Stimulated activated CD4-positive, alpha-beta T cell treated with anti-CD3 and anti-CD28 coated beads, Interleukin-4, amount 100 ng/mL, for 24 hours (primary cell): ENCODE measurements at places on chromosomes 7 and 10.

- no peak for DNase-seq
Measured at GRCh38 chr10:95477175-95477520, 84.0 kb downstream of the SORBS1 start.

DNA sequence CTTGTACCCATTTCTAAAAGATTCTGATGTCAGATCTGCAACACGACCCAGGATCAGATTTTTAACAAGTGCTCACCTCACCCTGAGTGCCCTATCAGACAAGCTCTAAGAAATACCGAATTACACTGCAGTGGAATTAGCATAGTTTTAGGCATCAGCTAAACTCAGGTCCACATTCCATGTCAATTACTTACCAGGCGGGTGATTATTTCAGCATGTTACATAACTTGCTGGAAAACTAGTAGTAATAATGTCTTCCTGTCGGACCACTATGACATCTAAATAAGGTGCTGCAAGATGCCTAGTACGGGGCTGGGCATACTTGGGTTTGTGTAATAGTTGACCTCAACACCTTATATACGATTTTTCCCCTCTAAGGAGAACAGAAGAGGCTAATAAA is 21.0 kb downstream of the TRIL start:
- no peak for DNase-seq

DNA sequence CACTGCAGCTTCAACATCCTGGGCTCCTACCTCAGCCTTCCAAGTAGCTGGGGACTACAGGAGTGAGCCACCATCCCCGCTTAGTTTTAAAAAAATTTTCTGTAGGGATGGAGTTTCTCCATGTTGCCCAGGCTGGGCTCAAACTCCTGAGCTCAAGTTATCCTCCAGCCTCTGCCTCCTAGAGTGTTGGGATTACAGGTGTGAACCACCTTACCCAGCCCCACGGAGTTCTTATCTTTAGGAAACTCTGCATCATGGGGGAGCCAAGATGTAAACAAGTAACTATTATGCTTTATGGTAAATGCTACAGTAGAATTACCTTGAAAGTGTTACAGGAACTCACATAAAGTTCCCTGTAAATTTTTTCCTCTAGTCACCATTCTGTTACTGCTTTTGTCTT is 65.3 kb downstream of the PHTF2 start:
- DNase-seq, result no peak

- DNase-seq, result no peak
Measured at GRCh38 chr10:60823324-60823723, 45.0 kb downstream of the CDK1 start.

DNA sequence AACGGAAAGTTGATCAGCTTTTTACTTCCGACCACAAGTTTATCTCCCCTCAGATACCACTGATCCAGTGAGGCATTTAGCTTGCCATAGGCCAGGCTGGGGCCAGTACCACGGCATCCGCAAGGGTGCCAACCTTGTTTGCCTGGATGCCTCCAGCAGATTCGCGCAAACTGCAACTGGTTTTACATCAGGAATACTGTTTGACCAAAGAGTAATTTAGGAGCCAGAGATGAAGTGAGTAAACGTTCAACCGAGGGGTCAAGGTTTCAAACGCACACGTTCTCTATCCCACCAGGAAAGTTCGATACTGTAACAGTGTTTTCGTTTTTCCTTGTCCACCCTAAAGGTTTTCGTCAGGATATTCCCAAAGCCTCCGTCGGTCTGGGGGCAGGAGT is 266 bp upstream of the MDFIC start:
- DNase-seq, result peak; percentile 31

GRCh38 chr10:132136689-132137088 is 50.1 kb upstream of the DPYSL4 start:
- no peak for DNase-seq

- no peak for DNase-seq
Measured at GRCh38 chr10:75280236-75280635, 44.5 kb upstream of the COMTD1 start.

GRCh38 chr7:68009716-68010115 is 1013.1 kb downstream of the TYW1 start:
- DNase-seq, result no peak

DNA sequence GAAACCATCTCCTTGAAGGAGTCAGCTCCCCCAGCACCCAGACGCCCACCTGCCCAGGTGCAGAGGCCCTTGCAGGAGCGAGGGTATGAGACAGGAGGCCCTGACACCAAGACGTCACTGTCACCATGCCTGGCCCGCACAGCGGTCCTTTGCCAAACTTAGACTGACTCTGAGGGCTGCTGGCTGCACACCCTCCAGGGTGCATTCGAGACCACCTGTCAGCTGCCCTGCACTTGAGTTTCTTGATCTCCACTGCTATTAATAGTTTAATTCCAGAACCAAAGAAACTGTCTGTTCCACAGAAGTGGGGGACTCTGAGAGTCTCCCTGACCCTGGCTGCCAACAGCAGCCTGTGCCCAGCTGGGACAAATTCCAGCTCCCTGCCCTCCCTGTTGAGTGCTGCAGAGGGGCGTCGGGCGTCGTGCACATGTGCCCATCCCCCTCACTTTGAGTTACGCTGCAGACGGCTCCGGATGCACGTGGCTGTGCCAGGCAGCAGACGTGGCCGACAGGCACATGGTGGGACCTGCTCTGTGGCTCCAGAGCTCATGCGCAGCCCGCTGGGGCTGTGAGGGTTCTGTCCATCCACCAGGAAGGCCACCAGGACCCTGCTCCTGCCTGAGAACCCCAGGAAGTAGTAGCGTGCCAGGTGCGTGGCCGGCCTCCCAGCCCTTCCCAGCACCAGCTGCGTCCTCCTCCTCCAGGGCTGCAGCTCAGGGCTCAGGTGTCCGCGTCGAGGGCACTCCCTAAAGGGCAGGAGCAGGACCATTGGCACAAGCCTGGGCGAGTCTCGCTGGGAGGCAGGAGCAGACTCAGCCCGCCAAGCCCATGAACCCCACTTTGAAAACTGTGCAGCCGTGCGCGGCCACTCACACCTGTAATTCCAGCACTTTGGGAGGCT is 24.8 kb downstream of the ELFN1 start:
- no peak for DNase-seq

DNA sequence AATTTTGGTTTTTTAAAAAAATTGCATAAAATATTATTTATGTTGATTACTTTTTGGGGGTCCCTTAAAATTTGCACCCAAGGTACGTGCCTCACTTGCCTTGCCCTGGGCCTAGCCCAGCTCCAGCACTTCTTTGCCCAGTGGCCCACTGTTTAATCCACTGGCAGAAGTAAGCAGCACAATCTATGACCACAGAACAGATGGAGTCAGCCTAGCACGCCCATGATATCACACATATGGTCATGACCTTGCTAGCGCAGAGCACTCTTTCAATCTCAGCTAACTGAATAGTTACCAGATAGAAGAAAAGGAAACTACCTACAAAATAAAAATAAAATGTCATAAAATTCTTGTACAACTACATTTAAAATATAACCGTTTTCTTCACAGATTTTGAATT is 5.6 kb downstream of the OGA start:
- DNase-seq, result no peak

DNA sequence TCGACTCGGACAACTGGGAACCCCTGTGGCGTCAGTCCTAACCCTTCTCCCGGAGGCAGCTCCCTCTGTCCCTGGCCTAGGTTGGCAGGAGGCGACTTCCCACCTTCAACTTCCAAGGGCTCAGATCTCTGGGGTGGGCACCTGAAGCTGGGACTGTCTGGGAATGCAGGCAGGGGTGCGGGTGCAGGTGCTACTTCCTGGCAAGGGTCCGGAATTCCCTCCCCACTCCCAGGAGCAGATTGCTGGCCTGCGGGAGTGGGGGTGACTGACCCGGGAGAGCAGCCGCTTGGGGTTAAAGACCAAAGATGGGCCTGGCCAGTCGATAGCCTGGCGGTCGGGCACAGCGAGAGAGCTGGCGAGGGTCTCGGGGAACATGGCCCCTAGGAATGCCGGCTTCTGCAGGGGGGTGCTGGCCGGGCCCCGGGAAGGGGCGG is 387 bp downstream of the EPHA1 start:
- DNase-seq, result no peak

GRCh38 chr7:20114468-20114867 is 102.7 kb downstream of the MACC1 start:
- DNase-seq, result no peak

GRCh38 chr7:66246554-66247171 is 41.5 kb downstream of the TPST1 start:
- DNase-seq, result no peak

GRCh38 chr7:79876848-79877252 is 257.8 kb upstream of the GNAI1 start:
- no peak for DNase-seq

GRCh38 chr10:128998101-128998805 is 468.8 kb upstream of the MGMT start:
- no peak for DNase-seq

DNA sequence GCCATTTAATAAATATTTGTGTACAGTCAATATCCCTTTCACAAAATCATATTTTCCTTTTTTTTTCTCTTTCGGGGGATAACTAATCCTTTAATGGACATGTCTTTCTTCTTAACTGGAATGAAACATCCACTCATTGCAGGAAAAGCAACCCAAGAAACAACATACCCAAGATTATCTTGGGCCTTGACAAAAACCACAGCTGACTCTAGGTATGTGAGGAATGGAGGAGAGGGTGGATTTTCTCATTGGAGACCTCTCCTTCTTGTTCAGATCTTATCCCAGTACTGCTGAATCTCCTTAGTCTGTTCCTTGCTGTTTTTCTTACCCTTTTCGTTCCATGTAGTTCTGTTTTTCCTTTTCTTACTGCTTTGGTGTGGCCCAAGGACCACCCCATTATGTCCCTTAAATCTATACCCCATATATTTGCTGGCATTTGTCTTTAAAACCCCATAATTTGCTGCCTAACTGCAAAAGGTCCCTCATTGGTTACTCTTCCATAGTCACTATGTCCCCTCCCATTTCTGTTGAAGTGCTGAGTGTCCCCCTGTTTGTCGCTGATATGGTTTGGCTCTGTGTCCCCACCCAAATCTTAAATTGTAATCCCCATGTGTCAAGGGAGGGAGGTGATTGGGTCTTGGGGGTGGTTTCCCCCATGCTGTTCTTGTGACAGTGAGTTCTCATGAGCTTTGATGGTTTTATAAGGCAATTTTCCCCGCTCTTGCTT is 6.8 kb upstream of the CDK6 start:
- no peak for DNase-seq

GRCh38 chr10:61901829-61902444 is 438 bp downstream of the ARID5B start:
- no peak for DNase-seq

GRCh38 chr10:12800302-12800701 is 201.2 kb downstream of the CCDC3 start:
- DNase-seq, result no peak

DNA sequence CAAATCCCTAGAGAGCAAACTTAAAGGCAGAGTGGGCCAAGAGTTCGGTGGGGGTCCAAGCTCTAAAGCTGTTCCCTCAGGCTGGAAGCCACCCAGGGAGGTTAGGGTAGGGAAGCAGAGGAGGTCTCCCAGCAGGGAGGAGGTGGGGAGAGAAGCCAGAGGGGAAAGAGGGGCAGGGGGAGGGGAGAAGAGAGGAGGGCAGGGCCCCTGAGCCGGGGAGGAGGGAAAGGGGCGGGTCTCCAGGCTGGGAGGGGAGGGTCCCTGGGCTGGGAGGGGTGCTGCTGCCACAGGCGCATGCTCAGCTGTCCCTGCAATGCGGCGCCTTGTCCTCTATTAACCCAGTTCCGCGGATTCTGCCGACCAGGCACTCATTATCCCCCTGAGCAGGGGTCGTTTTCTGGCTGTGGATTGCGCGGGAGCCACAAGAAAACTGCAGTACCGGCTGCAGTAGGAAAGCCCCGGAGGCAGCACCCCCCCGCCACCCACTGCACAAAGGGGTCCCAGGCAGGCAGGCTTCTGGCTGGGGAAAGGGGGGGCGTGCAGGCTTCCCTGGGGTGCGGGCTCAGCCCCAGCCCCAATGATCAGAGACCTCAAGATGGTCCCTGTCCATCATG is 49.3 kb downstream of the CAMK2B start:
- no peak for DNase-seq

GRCh38 chr10:124977648-124978375 is 35.9 kb downstream of the ZRANB1 start:
- no peak for DNase-seq

DNA sequence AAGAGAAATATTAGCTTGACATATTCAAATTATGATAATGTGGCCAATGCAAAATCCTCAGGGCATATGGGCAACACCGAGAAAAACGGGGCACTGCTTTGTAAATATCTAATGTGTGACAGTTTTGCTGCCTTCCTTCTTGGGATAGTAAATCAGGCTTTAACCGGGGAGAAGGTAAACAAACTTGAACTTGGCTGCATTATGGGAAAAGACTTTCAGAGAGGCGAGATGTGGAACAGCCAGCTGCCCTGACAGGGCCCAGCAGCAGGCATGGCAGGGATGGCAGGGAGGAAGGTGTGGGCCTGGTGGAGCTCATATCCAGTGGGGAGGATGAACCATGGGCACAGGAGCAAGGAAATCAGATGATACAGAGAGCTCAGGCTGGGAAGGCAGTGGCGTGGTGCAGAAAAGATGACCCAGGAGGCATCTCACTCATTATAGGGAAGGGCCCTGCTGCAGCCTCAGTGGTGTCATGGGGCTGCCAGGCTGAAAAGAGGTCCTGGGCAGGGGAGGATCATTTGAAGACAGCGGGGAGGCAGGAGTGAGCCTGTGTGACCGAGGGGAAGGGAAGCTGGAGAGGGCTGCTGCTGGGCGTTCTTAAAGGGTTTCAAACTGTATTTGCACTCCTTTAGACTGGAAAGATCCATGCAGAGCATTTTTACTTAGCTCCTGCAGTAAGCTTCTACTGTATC is 26.7 kb downstream of the CXCL12 start:
- DNase-seq, result no peak

DNA sequence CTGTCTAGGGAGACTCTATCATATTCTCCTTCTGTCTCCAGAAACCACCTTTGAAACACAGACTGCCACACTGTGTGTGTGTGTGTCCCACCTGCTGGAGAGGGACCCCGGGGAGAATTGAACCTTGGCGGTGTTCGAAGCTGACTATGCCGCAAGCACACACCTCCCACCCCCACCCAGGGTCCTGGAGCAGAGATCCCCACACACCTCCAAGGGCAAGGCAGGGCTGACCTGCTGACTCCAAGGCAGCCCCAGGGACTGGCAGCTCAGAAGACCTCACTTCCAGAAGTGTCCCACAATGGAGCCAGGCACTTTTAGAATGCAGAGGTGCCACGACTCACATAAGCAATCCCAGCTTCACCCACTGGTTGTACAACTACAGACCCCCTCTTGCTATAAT is 13.1 kb downstream of the DRGX start:
- no peak for DNase-seq

- DNase-seq, result no peak
Measured at GRCh38 chr7:33101906-33102305, 7.3 kb downstream of the RP9 start.
